ENCODE measurements at places on chromosomes 6 and 20. TPM values are rescaled to one million over a fixed set of nuclear protein-coding genes. Genes with fewer than 3 reads are reported as not detected.

DNA sequence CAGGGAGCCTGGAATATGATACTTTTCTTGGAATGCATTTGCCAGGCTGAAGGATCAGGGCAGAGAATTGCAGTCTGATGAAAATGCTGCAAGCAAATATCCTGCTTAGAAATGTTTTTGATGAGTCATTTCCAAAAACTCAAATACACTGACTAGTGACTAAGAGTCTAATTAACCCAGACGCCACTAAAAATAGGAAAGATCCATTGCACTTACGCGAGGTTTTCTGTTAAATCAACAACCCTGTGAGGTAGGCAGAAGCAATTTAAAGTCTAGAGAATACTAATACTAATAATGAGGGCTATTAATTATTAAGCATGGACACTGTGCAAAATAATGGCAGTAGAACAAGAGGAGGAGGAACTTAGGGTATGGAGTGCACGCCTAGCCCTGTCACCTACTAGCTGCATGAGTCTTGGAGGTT is 130.1 kb upstream of the DOK5 start:
- peak; percentile 85 for DNase-seq

DNA sequence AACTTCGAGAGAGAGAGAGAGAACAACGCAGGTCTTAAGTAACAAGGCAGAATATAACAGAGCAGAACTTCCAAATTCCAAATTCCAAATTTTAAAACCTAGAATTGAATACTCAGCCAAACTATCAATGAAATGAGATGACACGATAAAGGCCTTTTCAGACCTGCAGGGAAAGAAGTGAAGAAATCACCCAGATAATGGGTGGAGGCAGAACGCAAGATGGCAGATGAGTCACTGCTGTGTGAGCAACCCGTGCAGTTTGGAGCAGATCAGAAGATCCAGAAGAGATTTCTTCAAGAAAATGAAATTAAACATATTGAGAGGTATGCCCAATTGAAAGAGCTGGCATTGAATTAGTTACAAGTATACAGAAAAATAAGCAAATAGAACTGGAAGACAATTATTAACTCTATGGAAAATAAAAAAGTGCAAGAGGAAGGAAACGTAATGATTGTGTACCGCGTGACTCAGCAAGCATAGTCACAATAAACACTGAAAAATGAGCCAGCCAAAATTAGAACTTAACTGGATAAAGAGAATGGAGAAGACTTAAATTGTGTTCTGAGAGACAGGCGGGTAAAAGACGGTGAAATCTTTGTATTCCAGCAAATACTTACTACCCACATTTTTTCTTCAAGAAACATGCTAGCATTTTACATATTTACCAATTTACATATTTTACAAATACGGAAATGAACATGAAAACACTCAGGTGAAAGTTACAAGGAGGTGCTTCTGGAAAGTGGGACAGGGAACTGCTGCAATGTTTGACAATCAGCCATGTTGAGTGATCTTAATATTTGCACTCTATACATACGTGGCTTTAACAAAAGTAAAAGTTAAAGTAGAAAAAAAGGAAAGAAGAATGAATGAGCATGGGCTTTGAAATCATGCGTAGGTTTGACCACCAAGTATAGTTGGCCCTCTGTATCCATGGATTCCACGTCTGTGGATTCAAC is 87.9 kb upstream of the CDYL start:
- DNase-seq = peak; percentile 78

GRCh38 chr6:88111991-88112390 is 54.2 kb downstream of the CNR1 start:
- DNase-seq = no peak

DNA sequence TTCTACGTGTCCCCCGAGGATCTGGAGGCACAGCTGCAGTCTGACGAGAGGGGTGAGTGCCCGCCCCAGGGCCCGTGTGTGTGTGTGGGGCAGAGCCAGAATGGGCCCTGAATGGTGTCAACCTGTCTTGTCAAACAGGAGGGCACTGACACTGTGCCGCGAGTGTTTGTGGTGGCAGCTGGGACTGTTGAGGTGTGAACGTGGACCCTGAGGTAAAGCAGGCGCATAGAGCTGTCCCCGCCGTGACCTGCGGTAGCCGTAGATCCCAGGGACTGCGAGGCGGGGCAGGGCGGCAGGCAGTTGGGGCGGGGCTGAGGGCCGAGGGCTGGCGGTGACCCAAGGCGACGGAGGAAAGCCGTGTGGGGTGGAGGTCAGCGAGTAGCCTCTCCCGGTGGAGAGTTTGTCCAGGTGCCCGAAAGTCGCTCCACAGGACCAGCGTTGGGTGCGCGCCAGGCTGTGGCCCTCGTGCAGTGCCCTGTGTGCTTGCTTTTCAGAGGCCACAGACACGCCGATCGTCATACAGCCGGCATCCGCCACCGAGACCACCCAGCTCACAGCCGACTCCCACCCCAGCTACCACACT is 25.2 kb downstream of the UCKL1 start:
- DNase-seq = no peak

The NRSN1 gene
- total RNA-seq = not detected

GRCh38 chr6:25202504-25202903 is 76.7 kb upstream of the CARMIL1 start:
- DNase-seq = peak; percentile 26

The NKX2-4 gene
- not detected for total RNA-seq

DNA sequence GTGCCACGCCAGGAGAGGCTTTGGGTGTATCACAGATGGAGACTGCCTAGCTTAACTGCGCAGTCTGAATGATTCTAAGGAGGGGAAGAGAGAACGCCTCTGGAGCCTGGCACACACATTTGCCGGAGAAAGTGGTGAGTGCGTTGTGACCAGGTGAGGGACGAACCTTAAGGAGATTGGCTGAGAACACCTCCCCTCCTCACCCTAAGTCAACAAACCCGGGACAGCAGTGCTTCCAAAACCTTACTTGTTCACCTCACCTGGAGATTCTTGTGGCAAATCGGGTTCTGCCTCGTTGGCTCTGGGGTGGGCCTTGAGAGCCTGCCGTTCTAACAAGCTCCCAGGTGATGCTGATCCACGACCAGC is 9.4 kb downstream of the SYNJ2 start:
- no peak for DNase-seq

GRCh38 chr6:24876499-24877465 is 59.0 kb downstream of the RIPOR2 start:
- no peak for DNase-seq

DNA sequence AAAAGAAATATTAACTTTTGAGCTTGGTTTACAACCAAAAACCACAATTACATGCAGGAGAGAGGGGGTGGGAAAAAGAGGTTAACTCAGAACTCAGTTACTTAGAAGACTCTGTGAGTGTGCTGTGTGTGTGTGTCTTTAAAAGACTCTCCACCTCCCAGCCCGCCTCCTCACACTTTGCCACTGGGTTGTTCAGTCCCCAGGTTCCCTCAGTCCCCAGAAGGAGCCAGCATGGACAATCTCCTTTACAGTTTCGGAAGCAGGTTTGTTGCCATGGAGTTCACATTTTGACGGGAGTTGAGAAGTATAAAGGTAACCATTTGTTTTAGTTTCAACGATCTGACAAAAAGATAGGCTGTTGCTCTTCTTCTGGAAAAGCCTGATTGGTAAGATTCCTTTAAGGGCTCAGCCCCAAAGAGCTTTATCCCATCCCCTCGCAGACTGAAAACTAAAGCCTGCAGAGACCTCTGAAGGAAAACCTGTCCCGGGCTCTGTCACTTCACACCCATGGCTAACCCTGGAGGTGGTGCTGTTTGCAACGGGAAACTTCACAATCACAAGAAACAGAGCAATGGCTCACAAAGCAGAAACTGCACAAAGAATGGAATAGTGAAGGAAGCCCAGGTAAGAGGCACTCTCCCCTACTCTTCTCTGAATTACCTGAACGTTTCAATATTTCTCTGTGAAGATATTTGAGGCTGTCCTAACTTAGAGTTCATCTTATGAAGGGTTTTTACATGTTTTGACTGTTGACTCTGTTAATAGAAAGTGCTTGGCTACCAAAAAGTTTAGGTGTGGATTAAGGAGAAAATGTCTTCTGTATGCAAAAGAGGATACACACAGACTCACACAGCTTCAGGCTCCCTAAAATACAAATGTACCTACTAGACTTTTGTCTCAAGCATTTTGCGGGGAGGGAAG is at the start of gene SPTLC3:
SPTLC3 (plus strand) TSS at position 212 of the 921 bp plus-strand sequence; CDS start at position 508, 296 bp downstream.
- DNase-seq = peak; percentile 68

- no peak for DNase-seq
These were observed 7.4 kb downstream of the SLC12A5 start for GRCh38 chr20:46036370-46036769.

The PLA2G7 gene
- total RNA-seq = 0.59 TPM

The HS3ST5 gene
- total RNA-seq = not detected

DNA sequence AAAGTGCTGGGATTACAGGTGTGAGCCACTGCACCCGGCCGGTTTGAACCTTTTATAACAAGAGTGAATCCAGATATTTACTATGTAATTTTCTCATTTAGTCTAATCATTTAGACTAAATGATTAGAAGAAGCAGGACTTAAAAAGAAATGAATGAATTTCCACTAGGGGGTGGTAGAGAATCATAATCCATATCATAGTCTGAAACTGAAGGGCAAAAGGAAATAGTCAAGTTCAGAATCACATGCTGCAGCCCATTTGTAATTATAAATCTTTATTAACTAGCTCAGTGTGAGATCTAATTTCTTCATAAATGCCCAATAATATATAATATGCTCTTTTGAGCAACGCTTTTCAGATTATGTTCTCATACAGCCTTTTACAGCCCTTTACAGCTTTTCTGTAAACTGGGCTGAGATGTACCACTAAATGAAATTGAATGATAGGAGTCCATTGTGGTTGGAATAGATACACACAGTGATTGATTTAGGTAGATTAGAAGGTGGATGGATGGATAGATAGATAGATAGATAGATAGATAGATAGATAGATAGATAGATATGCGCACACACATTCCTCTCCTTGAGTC is 31.8 kb downstream of the PSMB9 start:
- peak; percentile 73 for DNase-seq
